ENCODE measurements at places on chromosomes 6 and 20. TPM values are rescaled to one million over a fixed set of nuclear protein-coding genes. Genes with fewer than 3 reads are reported as not detected.

ADGRF5 gene
- total RNA-seq, result not detected

MOG gene
- not detected for total RNA-seq

PPP1R11 gene
- total RNA-seq, result 82.2 TPM

KCNQ2 gene
- not detected for total RNA-seq

MPIG6B gene
- not detected for total RNA-seq

LHFPL5 gene
- not detected for total RNA-seq

SSTR4 gene
- not detected for total RNA-seq

AKAP12 gene
- total RNA-seq, result 0.34 TPM

HLA-DOA gene
- not detected for total RNA-seq

TOX2 gene
- total RNA-seq, result 2.4 TPM

HLA-DMB gene
- not detected for total RNA-seq

POU5F1 gene
- total RNA-seq, result 2.0 TPM

SLC18B1 gene
- total RNA-seq, result 19.5 TPM

FKBP1A gene
- total RNA-seq, result 209 TPM

COL10A1 gene
- total RNA-seq, result not detected

OR2H2 gene
- total RNA-seq, result not detected

SLC32A1 gene
- total RNA-seq, result not detected

LTA gene
- not detected for total RNA-seq

CDH26 gene
- 0.71 TPM for total RNA-seq

SOX12 gene
- 17.2 TPM for total RNA-seq

Data from MCF 10A (cell line).